SHP77 treated with DMSO at 0.1 percent for 48 hours (cell line): ENCODE measurements at places on chromosomes 2 and 18.

- no peak for DNase-seq
Observed at GRCh38 chr2:101758001-101758400, 60.5 kb downstream of the MAP4K4 start.

- no peak for DNase-seq
Observed at GRCh38 chr2:145287736-145288135, 767.8 kb upstream of the ZEB2 start.

- DNase-seq: no peak
Observed at GRCh38 chr2:221465776-221466175, 106.3 kb downstream of the EPHA4 start.

DNA sequence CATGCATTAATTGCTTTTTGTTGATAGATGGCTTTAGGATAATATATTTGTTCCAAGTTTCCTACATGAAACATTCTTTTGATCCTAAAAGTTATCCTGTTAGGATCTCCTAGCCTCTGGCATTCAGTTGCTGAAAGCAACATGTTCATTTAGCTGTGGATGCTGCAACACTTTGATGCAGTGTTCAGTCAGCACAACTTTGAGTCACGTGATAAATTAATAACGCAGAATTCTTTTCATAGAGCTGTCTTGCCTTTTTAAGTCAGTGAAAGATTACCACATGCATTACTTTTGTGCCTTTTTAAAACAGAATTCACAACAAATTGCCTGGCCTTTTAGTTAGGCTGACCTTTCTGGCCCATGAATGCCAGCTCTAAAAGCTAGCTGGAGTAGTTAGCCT, 1467.9 kb upstream of the ZEB2 start:
- no peak for DNase-seq

DNA sequence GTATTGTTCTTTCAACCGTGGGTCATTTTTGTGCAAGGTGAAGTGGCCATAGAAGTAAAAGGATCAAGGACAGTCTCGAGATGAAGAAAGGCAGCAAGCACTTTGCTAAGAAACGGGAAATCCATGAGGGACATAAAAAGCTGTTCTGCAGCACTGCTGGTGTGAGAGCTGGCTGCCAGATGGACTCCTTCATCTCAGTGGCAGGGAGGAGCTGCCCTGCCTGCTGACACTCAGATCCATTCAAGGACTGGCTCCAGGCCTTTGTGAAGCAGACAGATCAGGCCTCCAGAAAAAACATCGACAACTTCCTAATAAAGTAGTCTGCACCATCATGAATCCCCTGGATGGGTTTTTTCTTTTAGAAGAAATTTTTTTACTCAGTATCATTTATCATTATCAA, 29.5 kb downstream of the RMC1 start:
- no peak for DNase-seq

DNA sequence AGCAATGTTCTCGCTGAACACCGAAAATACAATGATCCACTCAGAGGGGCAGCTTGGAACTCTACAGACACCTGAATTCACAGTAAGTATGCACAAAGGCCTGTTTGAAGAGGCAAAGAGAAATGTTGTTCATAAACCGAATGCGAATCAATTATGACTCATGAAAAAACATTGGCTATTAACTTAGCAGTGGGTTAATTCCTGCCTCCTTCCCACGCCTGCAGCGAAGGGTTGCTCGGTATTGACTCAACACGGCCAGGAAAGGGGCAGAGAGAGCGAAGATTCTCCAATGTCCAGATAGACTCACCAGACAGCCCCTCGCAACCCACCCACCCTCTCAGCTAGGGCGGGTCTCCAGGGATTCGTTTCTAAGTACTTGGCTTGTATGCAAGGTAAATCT, 9.4 kb downstream of the CRACDL start:
- DNase-seq: no peak

DNA sequence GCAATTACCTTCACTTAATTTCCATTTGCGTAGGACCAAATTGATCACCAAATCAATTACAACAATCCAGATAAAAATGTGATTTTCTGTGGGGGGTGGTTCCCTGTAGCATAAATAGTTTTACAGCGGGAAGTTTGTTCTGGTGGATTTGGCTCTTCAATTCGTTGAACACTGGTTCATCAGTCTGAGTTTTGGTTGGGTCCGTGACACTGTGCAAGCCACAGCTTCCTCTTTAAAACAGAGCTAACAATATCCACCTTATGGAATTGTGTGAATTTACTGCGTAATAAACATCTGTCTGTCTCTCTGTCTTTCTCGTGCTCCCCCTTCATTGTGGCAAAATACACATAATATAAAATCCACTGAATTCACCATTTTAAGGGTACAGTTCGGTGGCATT, 310.8 kb downstream of the TGIF1 start:
- no peak for DNase-seq

- DNase-seq: no peak
Observed at GRCh38 chr2:182540252-182540651, 113.4 kb upstream of the PDE1A start.

DNA sequence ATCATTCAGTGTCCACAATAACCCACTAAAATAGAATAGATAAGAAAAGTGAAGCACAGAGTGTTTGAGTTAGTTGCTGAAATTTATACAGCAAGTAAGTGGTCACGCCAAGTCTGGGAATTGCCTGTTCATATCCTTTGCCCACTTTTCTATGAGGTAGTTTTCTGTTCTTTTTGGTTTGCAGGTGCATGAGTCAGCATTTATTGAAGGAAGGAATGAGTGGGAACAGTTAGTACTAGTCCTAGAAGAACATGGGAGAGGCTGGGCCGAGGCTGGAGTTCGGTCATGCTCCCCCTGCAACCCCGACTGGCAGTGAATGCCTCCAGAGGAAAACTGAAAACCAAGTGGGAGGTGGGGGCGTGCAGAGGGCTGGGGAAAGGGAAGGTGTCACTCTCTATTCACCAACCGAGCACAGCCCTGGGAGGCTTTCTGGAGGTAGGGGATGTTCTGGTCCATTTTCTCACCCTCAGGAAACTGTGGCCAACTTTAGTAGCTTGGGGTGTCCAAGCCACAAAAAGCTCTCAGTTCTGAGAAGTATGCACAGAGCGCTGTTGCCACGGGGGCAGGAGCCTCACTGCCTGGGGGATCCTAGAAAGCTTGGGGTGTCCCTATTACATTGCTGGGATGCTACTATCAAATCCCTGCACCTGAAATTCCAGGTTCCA, 41.4 kb downstream of the FOSL2 start:
- no peak for DNase-seq

DNA sequence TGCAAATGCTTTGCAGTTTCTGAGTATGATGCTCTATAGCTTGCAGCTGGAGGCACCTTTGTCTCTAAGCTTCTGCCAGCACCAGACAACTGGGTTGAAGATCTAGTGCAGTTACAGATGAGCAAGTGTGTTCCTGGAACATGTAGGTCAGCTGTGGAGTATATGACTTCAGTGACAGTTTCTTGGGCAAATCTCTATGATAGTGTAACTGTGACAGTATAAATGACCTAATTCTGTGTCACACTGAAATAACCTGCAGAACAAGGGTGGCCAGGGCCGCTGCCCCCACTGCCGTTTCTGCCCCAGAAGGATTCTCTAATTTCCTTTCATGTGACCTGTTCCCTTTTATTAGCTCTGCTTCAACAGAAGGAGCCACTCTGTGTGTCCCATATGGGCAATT, 145.3 kb upstream of the DAPL1 start:
- DNase-seq: no peak

DNA sequence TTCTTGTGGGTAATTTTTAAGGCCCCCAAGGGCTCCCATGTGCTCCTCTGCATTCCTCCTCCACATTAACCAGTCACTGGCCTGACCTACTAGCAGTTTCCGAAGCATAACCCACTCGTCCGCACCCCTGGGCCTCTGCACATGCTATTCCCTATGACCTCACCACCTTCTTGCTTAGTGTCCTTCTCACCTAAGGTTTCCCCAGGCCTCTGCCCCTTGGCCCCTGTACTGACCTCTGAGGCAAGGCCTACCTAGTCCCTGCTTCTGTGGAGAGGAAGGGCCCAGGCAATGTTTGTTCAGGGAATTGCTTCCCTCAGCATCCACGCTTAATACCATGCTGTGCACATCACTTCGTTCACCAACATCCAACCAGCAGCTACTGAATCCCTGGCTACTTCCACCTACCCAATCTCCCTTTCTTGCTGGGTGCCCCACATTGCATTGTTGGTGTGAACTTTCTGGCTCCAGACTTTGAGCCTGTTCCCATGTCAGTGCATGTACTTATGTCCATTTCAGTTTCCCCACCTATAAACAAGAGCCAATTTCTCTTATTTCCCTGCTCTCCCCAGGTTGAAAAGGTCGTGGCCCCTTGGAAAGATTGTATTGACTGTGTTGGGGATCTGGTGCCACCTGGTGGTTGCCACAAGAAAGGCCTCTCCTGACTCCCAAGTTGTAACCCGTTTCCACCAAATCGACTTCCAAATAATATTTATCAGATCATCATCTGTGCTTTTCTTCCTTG, 19.2 kb upstream of the TMEM177 start:
- no peak for DNase-seq

GRCh38 chr2:121489284-121489683, 41.4 kb upstream of the RNU4ATAC start:
- DNase-seq: peak; percentile 3

DNA sequence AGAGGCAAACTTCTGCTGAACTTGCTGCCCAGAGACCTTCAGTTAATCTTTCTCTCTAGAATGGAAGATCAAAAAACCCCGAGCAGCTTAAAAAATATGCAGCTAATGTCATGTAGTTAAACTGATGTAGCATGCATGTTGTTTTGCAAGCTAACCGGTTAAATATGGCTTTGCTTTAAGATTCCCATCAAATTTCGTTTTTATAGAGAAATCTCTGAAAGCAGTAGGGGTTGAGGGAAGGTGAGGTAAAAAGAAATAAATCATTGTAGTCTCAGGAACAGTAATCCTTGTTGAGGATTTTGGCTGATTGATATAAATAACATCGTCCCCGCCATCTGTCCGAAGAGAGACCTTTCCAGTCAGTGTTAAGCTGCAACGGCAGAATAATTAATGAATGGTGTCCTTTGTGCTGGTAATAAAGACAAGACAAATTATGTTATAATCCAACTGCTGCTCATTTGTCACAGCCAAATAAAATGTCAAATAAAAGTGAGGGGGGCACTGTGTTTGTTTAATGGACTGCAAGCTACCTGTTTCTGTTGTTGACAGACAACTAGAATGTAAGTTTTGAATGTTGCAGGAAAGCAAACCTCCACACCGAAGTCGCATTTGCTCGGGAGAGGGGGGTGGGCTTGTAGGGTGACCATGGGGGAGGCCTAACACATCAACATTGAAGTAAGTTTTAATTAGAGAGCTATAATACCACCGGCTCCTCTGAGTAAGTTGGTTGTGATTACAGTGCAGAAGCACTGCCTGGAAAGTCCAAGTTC, 555.5 kb downstream of the ARHGAP15 start:
- no peak for DNase-seq
